Retina (tissue), 1 donor: ENCODE measurements at places on chromosomes 3 and 15.

DNA sequence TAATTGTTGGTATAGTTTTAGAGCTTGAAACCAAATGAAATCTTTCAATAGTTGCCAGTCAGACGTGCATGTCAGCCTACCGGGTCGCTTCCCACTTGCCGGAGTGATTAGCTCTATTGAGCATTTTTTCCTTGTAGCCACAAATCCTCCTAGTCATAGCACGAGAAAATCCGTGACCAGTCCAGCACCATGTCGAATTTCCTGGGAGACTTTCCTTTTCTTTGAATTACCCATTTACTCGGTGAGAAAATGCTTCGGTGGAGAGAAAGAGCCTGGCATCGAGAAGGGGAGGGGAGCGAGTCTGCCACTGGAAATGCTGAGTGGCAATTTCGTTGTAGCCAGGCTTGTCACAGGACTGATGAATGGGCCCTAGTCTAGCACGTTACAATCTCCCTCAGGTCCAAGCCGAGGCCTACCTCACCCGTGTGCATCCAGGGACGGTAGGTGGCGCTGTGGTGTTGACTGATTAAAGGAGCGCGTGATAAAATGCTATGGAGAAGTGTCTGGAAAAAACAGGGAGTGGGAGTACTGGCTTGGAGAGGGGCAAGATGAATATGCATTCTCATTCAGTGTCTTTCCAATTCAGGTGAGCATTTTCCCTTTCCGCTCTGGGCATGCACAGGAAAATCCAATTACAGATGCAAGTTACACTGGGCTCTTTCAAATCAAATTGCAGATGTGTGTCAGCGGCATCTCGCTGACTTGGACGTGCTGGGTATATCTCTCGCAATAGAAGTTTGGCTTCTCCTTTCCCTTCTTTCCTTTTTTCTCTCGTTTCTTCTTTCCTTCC is 238.8 kb downstream of the EDEM1 start:
- peak; percentile 86 for DNase-seq

GRCh38 chr15:23606226-23606625 is 40.8 kb downstream of the MKRN3 start:
- no peak for DNase-seq

GRCh38 chr3:46845397-46845859 is 17.8 kb downstream of the MYL3 start:
- no peak for DNase-seq

- peak; percentile 38 for DNase-seq
These were observed 198.5 kb downstream of the THSD4 start for GRCh38 chr15:71313806-71314205.

GRCh38 chr3:149506965-149507364 is 32.5 kb downstream of the TM4SF4 start:
- DNase-seq = no peak

- peak; percentile 56 for DNase-seq
These were observed 40.5 kb downstream of the FILIP1L start for GRCh38 chr3:100073714-100074307.

DNA sequence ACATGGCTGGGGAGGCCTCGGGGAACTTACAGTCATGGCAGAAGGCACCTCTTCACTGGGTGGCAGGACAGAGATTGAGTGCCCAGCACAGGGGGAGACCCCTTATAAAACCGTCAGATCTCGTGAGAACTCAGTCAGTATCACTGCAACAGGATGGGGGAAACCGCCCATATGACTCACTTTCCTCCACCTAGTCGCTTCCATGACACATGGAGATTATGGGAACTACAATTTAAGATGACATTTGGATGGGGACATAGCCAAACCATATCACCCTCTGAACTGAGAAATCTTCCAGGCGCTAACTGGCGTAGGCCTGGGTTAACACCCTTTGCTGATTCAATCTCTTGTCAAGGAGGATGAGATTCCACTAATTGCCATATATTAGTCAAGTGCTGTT is 392.3 kb downstream of the FEZF2 start:
- no peak for DNase-seq

DNA sequence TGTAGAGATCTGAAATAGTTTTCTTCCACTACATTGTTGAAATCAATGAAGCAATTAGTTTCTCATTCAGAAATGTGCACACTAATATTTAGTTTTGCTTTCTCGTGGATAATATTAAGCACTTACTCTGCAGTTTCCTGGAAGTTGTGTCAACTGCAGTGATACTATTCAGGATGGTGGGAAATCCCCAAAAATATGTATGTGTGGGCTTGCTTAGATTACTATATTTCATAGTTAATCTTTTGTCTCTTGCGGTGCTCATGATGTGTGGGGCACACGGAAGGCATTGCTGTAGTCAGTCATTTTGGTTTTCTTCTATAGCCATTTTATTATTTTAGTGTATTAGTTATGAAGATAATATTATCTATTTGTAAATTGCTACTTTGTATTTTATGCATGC is 19.7 kb downstream of the RAB11A start:
- DNase-seq = no peak

- no peak for DNase-seq
These were observed 13.7 kb upstream of the ANP32A start for GRCh38 chr15:68834346-68834745.

- DNase-seq = no peak
These were observed 16.3 kb upstream of the ST3GAL6 start for GRCh38 chr3:98746882-98747281.

- DNase-seq = no peak
These were observed 350.4 kb downstream of the CLSTN2 start for GRCh38 chr3:140285380-140285779.

DNA sequence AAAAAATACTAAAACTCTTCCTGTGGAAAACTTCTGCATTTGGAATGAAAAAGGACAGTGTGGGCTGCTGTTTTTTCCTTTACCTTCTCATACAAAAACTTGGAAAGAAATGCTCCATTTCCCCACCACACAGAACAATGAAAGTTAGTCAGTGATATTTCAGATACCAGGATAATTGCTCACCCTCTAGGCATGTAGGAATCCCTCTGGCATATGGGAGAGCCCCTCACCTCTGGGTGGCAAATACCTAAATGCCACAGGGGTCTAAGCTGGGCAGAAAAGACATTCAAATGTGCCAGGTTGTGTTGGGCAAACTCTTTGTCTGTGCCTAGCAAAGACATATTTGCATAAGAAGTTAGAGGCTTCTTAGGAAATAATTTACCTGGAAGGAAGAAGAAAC is 560.3 kb upstream of the NR2F2 start:
- DNase-seq = no peak

DNA sequence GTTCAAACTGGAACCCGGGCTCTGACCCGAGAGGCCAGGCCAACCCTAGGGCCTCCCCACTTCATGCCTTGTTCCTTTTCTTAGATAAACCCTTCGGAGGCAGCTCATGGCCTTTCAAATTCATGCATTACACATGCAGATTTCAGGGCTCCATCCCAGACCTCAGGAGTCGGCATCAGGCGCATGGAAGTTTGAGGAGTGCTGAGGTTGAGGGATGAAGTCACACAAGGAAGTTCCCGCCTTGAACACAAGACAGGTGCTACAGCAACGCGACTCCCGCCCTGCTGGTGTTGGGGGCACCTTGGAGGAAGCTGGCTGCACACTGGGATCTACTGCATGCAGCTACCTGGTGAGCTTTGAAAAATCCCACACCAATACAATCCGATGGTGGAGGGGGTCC is 245.2 kb upstream of the LYSMD4 start:
- no peak for DNase-seq

DNA sequence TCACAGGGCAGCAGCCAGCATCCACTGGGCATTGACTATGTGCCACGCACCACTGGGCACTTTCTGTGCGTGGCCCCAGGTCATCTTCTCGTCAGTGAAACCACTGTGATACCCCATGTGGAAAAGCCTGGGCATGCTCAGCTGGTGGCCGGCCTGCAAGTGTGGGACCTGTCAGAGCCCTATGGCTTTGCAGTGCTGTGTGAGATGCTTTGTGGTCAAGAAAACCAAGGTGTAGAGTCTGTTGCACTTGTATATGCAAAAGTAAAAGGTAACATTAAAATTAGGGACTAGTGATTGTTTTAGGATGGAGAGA is 69.5 kb downstream of the PGPEP1L start:
- no peak for DNase-seq

GRCh38 chr3:171829841-171830517 is 13.2 kb upstream of the TMEM212 start:
- peak; percentile 65 for DNase-seq

DNA sequence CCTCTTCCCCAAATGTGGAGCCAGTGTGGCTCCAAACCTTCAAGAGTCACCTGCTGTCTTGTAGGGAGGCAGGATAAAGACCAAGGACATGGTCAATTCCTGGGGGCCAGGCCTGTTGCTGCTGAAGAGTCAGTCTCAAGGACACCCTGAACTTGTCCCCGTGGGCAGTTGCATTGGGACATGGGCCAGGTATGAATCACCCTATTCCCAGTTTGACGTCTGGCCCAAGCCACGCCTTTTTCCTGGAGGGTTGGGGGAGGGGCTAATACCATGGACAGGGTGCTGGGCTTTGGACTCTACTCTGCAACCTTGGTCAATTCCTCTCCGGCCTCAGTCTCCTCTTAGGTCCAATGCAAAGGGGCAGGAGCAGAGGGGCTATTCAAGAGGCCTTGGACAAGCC is 10.4 kb downstream of the ATP2B2 start:
- DNase-seq = no peak

- no peak for DNase-seq
These were observed 18.9 kb upstream of the ATP2B2 start for GRCh38 chr3:10524270-10524669.

- no peak for DNase-seq
These were observed 60.0 kb upstream of the SNRPA1 start for GRCh38 chr15:101354891-101355623.

- DNase-seq = peak; percentile 91
These were observed 27.2 kb upstream of the ZNF502 start for GRCh38 chr3:44685128-44685800.

DNA sequence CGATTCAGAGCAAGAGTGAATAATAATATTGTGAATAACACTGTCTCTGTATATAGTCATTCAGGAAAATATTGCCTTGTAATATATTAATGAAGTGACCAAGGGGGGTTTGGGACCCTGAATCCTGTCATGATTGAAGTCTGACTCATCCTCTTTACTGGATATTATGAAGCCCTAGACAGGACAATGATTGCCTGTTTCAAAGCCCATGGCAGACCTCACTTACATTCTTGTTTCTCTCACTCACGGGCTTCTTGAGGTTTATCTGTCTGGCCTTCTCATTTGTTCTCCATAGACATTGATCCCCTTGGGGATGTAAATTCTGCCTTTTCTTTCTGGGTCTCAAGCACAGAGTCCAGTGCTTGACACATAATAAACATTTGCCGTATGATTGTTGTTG is 449.3 kb upstream of the THRB start:
- no peak for DNase-seq

- no peak for DNase-seq
These were observed 675 bp downstream of the PSMD6 start for GRCh38 chr3:64022451-64023186.

- no peak for DNase-seq
These were observed 6.0 kb downstream of the PRKCI start for GRCh38 chr3:170228093-170228766.

- DNase-seq = no peak
These were observed 83.0 kb downstream of the KLHL25 start for GRCh38 chr15:85711580-85712192.

DNA sequence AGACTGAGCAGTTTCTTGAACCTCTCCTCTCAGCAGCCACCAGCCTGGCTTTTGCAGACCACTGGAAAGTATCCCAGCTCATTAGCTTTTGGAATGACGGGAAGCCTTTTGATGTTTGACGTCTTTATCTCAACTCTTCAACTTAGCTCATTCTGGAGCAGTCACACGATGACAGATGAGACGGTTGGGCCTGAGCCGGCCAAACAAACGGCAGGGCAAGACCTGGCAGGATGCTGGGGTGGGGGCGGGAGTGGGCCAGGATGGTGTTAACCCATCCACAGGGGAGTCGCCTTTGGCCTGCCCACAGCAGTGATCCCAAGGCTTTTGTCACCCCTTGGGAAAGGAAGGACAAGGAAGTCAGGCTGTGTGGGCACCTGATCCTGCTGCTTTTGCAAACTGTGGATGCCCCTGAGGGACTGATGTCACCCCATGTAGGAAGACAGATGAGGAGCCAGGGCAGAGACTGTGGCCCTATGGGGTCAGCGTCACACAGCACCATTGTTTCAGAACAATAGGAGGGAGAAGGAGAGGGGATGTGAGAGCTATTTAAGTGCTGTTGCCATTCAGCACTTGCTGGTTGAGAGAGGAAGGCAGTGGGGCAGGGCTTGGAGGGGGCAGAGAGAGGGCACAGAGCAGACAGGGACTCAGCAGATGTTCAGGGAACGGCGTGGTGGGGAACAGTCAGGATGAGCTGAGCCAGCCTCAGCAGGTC is 121.9 kb upstream of the CTDSPL start:
- DNase-seq = no peak

- no peak for DNase-seq
These were observed 55.0 kb downstream of the PRICKLE2 start for GRCh38 chr3:64170270-64170669.

DNA sequence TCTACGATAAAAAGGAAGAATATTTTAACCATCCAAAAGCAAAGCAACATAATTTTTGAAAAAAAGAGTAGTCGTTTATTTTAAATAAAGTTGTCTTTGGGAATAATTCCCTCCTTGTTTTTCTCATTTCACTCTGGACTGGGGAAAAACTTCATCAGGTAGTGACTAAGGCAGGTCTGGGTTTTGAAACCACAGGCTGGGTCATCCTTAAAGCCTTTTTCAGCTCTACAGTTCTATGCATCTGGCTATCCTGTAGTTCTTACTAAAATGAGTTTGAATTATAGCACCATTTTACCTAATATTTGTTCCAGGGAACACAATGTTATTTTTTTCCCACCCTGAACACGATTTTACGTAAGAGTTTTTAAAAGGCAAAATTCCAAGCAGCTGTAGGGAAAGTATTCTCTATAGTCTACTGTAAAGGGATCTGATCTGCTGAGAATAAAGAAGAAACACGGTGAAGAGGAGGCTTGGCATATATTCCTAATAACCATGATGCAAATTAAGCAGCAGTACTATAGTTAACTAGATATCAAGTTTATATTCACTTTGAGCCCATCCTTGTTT is 107.7 kb downstream of the OSBPL10 start:
- DNase-seq = no peak
